ENCODE measurements at places on chromosomes 3 and 15.

GRCh38 chr3:13203398-13204176, 130.4 kb upstream of the IQSEC1 start:
- DNase-seq: no peak

- DNase-seq: no peak
Measured at GRCh38 chr3:179882292-179882691, 154.4 kb downstream of the PEX5L start.

- DNase-seq: no peak
Measured at GRCh38 chr3:136642711-136643110, 109.5 kb downstream of the STAG1 start.

DNA sequence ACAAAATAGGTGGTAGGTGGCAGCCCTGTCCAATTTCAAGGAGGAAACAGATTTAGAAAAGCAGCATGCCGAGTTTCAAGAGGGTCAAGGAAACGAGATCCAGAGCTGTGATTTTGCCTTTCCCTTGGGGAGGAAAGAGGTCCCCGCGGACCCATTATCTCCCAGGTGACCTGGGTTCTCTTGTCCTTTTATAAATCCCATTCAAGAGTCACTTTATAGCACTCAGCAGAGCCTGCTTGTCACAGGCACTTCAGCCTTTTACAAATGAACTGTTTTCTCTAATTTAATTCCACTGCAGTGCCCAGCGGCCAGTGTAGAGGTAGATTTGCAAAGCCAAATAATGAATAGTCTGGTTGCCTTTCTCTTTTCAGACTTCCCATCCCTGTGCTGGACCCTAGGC, 99.9 kb downstream of the CD47 start:
- DNase-seq: no peak

- no peak for DNase-seq
Measured at GRCh38 chr3:81216192-81216591, 545.3 kb downstream of the GBE1 start.

DNA sequence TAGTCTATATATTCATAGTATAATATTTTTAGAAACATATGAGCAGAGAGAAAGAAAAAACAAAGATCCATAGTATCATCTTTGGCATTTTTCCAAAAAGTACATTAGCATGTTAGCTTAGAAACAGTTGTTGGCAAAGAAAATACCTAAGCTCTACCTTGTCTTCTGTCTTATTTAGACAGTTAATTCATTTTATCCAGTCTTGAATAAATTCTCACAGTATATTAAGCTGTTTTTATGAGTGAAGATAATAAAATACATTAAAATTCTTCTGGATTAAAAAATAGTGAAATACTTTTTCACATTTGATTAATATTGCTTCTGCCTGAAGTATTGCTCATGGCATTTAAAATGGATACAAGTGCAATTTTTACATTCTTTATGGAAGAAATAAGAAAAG, 145.2 kb downstream of the ZIC1 start:
- no peak for DNase-seq

DNA sequence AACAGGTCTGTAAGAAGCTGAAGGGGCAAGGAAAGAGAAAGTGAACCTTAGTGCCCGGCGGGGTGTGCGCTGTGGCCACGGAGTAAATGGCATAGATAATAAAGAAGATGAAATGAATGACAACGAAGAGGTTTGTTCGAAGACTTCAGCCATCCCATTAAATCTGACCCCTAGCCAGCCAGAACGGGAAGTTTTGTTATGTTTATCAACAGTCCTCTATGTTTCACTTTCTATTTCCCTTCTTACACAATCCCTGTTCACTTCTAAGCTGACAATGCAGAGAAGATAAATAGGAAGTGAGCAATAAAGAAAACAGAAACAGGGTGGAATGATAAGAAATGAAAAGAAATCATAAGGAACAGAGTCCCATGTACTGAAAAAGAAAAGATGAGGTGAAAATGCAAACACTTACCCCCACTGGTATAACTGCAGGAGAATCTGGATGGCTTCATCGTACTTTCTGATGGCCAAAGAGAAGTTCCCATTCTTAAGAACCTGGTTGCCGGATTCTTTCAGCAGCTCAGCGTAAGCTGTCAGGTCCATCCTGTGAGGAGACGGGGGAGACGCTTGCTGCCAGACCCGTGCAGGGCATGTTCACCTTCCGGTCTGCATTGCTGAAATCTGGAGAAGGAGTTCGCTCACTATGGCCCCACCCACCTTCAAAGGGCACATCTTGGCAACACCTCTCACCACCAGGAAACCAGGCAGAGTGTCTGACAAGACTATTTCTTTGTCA, 36.8 kb downstream of the TRANK1 start:
- DNase-seq: peak; percentile 59

Data from T-helper 9 cell (primary cell).